ENCODE measurements at places on chromosomes 5 and 9. TPM values are rescaled to one million over a fixed set of nuclear protein-coding genes. Genes with fewer than 3 reads are reported as not detected.

The ANXA2R gene
- 1.1 TPM for total RNA-seq

The FOXD4L6 gene
- not detected for total RNA-seq

The TCF7 gene
- total RNA-seq: 0.25 TPM

The PTPN3 gene
- total RNA-seq: 133 TPM

The EMB gene
- total RNA-seq: 1.9 TPM

The COL27A1 gene
- 0.87 TPM for total RNA-seq

The ARHGEF37 gene
- total RNA-seq: 9.5 TPM

The FGF18 gene
- total RNA-seq: 0.20 TPM

GRCh38 chr5:67493676-67494075 is 297.1 kb upstream of the CD180 start:
- no peaks in the 10 kb centered on the region for H3K36me3 ChIP-seq
- peaks cover 16% of the 10 kb centered on the region for H3K4me1 ChIP-seq
- peak; percentile 79 for DNase-seq
- H3K27me3 ChIP-seq: no peaks in the 10 kb centered on the region
- H3K27ac ChIP-seq: peak overlapping the region; percentile 78
- no peak overlapping the region for H3K4me3 ChIP-seq

GRCh38 chr5:2093859-2094615 is 211.3 kb upstream of the IRX4 start:
- no peaks in the 10 kb centered on the region for H3K36me3 ChIP-seq
- H3K27ac ChIP-seq: no peak overlapping the region
- no peak overlapping the region for H3K4me3 ChIP-seq
- peak; percentile 12 for DNase-seq

- no peak for DNase-seq
- no peaks in the 10 kb centered on the region for H3K27me3 ChIP-seq
- no peaks in the 10 kb centered on the region for H3K4me1 ChIP-seq
- H3K4me3 ChIP-seq: no peak overlapping the region
- no peak overlapping the region for H3K27ac ChIP-seq
Measured at GRCh38 chr9:36867241-36867640, 166.8 kb downstream of the PAX5 start.

DNA sequence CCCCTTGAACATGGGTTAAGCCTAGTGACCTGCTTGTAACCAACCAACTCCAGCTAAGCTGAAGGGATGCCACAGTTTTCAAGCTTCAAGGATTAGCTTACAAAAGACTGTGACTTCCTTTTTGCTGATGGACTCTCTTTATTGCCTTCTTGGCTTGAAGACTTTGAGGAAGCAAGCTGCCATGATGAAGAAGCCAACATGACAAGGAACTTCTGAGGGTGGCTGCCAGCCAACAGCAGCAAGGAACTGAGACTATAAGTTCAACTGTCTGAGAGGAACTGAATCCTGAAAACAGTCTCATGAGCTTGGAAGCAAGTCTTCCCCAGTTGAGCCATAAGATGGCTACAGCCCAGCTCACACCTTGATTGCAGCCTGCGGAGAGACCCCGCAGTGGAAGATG is 116.1 kb upstream of the TAF11L2 start:
- no peaks in the 10 kb centered on the region for H3K27me3 ChIP-seq
- no peaks in the 10 kb centered on the region for H3K36me3 ChIP-seq
- H3K27ac ChIP-seq: no peak overlapping the region
- no peaks in the 10 kb centered on the region for H3K4me1 ChIP-seq
- DNase-seq: peak; percentile 18

DNA sequence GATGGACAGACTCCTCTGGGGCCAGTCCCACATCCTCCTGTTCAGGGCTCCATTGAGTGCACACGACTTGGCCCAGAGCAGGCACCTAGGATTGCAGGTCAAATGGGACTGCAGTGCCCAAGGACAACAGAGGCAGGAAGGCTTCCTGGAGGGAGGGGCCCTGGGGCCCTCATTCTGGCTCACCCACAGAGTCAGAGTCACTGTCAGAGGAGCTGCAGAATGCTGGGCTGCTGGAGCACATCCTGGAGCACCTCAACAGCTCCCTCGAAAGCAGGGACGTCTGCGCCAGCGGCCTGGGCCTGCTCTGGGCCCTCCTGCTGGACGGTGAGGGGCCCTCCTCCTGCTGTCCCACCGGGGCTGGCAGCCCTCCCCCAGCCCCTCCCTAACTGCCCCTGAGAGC is 15.1 kb downstream of the REXO4 start:
- no peak overlapping the region for H3K4me3 ChIP-seq
- H3K36me3 ChIP-seq: no peaks in the 10 kb centered on the region
- H3K27ac ChIP-seq: no peak overlapping the region
- DNase-seq: no peak

DNA sequence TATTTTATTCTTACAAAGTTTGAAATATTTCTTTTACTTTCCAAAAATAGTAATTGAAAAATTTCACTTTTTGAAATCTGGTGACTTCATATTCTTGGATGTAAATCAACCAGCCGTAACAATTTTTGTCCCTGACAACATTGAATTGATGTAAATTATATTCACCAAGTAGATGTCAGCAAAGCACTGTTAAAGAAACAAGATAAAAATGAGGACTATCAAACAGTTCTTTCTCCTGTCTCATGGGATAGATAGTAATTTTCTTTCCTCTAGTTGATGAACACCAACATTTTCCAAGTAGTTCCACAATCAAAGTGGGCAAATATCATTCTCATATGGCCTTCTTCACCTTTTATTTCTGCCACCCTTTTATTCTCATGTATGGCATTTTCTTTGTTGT is 1461.9 kb downstream of the MAT2B start:
- H3K4me3 ChIP-seq: no peak overlapping the region
- no peak for DNase-seq
- H3K4me1 ChIP-seq: no peaks in the 10 kb centered on the region
- no peak overlapping the region for H3K27ac ChIP-seq
- no peaks in the 10 kb centered on the region for H3K36me3 ChIP-seq

- no peak for DNase-seq
- H3K27ac ChIP-seq: no peak overlapping the region
- peaks cover 11% of the 10 kb centered on the region for H3K36me3 ChIP-seq
Measured at GRCh38 chr5:107864793-107865192, 194.1 kb upstream of the EFNA5 start.

DNA sequence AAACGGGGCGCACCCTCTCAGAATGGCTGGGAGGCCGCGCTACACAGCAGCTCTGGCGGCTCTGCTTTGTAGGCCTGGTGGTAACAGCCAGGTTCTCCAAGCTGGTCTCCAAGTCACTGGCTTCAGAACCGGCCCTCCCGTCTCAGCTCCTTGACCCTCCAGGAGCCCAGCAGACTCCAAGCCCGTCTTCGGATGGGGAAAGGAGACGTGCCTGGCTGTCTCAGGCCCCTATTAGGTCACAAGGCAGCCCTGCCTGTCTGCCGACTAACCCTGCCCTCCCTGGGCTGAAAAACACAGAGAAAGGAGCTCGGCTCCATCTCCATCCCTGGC is 2.2 kb downstream of the ASB6 start:
- no peak overlapping the region for H3K27ac ChIP-seq
- H3K27me3 ChIP-seq: no peaks in the 10 kb centered on the region
- H3K4me3 ChIP-seq: no peak overlapping the region
- peaks cover 15% of the 10 kb centered on the region for H3K4me1 ChIP-seq

- no peak overlapping the region for H3K27ac ChIP-seq
- no peak for DNase-seq
- H3K4me1 ChIP-seq: no peaks in the 10 kb centered on the region
Measured at GRCh38 chr9:126000731-126001580, 253.8 kb downstream of the PBX3 start.

GRCh38 chr9:16100537-16101091 is 547.8 kb downstream of the CCDC171 start:
- no peak overlapping the region for H3K4me3 ChIP-seq
- no peaks in the 10 kb centered on the region for H3K27me3 ChIP-seq
- peak; percentile 15 for DNase-seq
- H3K27ac ChIP-seq: no peak overlapping the region

GRCh38 chr5:116605310-116606070 is 30.9 kb upstream of the SEMA6A start:
- H3K4me1 ChIP-seq: no peaks in the 10 kb centered on the region
- H3K4me3 ChIP-seq: no peak overlapping the region
- no peaks in the 10 kb centered on the region for H3K36me3 ChIP-seq
- H3K27me3 ChIP-seq: no peaks in the 10 kb centered on the region
- DNase-seq: no peak
- no peak overlapping the region for H3K27ac ChIP-seq

GRCh38 chr5:157269165-157269671 is 3.3 kb downstream of the CYFIP2 start:
- H3K27me3 ChIP-seq: no peaks in the 10 kb centered on the region
- H3K36me3 ChIP-seq: no peaks in the 10 kb centered on the region
- H3K27ac ChIP-seq: no peak overlapping the region
- peaks cover 14% of the 10 kb centered on the region for H3K4me1 ChIP-seq
- no peak overlapping the region for H3K4me3 ChIP-seq

GRCh38 chr5:151019331-151019730 is 1.1 kb upstream of the GPX3 start:
- no peaks in the 10 kb centered on the region for H3K36me3 ChIP-seq
- H3K4me3 ChIP-seq: no peak overlapping the region
- peak; percentile 15 for DNase-seq
- no peaks in the 10 kb centered on the region for H3K27me3 ChIP-seq

GRCh38 chr9:89605465-89606048 is 745 bp downstream of the GADD45G start:
- peaks cover 14% of the 10 kb centered on the region for H3K36me3 ChIP-seq
- H3K4me1 ChIP-seq: peaks cover 18% of the 10 kb centered on the region
- peak overlapping the region; percentile 84 for H3K4me3 ChIP-seq
- peak; percentile 57 for DNase-seq

- no peaks in the 10 kb centered on the region for H3K36me3 ChIP-seq
- no peak overlapping the region for H3K27ac ChIP-seq
- H3K27me3 ChIP-seq: no peaks in the 10 kb centered on the region
- no peak for DNase-seq
Measured at GRCh38 chr9:12538842-12539579, 154.2 kb upstream of the TYRP1 start.

GRCh38 chr9:109452761-109453160 is 45.3 kb downstream of the PTPN3 start:
- peak overlapping the region; percentile 53 for H3K27ac ChIP-seq
- H3K36me3 ChIP-seq: no peaks in the 10 kb centered on the region
- H3K4me3 ChIP-seq: no peak overlapping the region
- peak; percentile 58 for DNase-seq
- H3K4me1 ChIP-seq: peaks cover 32% of the 10 kb centered on the region
- H3K27me3 ChIP-seq: no peaks in the 10 kb centered on the region

- no peak overlapping the region for H3K27ac ChIP-seq
- no peaks in the 10 kb centered on the region for H3K36me3 ChIP-seq
- H3K27me3 ChIP-seq: no peaks in the 10 kb centered on the region
Measured at GRCh38 chr5:95159603-95160002, 125.3 kb downstream of the MCTP1 start.

DNA sequence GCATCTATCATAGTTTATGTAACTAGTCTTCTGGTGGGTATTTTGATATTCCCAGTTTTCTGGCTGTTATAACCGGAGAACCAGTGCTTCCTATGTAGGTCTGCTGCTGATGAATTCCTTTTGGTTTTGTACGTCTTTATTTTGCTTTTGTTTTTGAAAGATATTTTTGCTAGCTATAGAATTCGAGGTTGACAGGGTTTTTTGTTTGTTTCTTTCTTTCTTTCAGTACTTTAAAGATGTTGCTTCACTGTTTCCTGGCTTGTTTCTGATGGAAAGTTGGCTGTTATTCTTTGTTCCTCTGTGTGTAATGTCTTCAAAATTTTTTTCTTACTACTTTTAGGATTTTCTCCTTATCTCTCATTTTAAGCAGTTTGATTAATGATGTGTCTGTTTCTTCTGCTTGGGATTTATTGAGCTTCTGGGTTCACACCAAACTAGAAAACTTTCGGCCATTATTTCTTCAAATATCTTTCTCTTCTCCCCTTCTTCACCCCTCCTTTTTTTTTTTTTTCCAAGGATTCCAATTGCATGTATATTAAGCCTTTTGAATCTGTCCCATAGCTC is 27.5 kb downstream of the ZNF618 start:
- no peaks in the 10 kb centered on the region for H3K27me3 ChIP-seq
- no peaks in the 10 kb centered on the region for H3K36me3 ChIP-seq
- no peak overlapping the region for H3K27ac ChIP-seq
- H3K4me1 ChIP-seq: peaks cover 32% of the 10 kb centered on the region
- no peak overlapping the region for H3K4me3 ChIP-seq

- H3K27ac ChIP-seq: peak overlapping the region; percentile 78
- no peak overlapping the region for H3K4me3 ChIP-seq
- peak; percentile 72 for DNase-seq
Measured at GRCh38 chr5:145975361-145976066, 39.1 kb downstream of the SH3RF2 start.

GRCh38 chr9:135886147-135886981 is 21.0 kb downstream of the CAMSAP1 start:
- H3K27me3 ChIP-seq: no peaks in the 10 kb centered on the region
- peaks cover 7% of the 10 kb centered on the region for H3K36me3 ChIP-seq
- DNase-seq: no peak
- no peak overlapping the region for H3K4me3 ChIP-seq

DNA sequence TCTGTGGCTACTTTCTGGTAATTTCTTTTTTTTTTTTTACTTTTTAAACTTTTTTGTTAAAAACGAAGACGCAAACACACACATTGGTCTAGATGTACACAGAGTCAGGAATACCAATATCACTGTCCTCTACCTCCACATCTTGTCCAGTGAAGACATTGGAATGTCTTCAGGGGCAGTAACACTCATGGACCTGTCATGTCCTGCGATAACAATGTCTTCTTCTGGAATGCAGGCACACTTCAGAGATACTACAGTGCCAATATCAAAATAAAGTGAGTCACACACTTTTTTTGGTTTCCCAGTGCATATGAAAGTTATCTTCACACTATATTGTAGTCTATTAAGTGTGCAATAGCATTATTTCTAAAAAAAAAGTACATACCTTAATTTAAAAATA is 175.9 kb downstream of the ARRDC3 start:
- no peaks in the 10 kb centered on the region for H3K27me3 ChIP-seq
- no peak overlapping the region for H3K4me3 ChIP-seq
- H3K27ac ChIP-seq: no peak overlapping the region

DNA sequence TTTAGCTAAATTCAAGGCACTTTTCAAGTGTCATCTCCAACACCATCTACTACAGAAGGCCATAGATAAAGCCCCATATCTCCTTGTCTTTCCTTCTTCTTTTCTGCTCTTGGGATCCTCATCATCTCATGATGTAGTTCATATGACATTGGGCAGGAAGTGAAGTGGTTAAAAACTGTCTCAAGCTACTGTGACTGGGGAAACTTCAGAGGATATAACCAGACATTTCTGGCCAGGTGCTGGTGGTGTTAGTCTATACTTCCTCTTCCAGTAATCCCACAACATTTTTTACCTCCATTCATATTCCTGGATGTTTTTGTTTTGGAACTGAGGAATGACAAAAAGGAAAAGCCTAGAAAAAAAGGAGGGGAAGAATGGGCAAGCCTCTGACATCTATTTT is 188.7 kb downstream of the LURAP1L start:
- no peaks in the 10 kb centered on the region for H3K4me1 ChIP-seq
- no peak overlapping the region for H3K27ac ChIP-seq
- H3K4me3 ChIP-seq: no peak overlapping the region
- DNase-seq: no peak

GRCh38 chr9:135903358-135903656 is 4.0 kb downstream of the CAMSAP1 start:
- H3K4me1 ChIP-seq: peaks cover 55% of the 10 kb centered on the region
- no peaks in the 10 kb centered on the region for H3K27me3 ChIP-seq
- no peaks in the 10 kb centered on the region for H3K36me3 ChIP-seq
- no peak overlapping the region for H3K4me3 ChIP-seq
- H3K27ac ChIP-seq: peak overlapping the region; percentile 90
